ENCODE measurements at places on chromosomes 11 and 22. TPM values are rescaled to one million over a fixed set of nuclear protein-coding genes. Genes with fewer than 3 reads are reported as not detected.

CDCA5 gene
- polyA plus RNA-seq: 68.3 TPM

TREH gene
- polyA plus RNA-seq: not detected

SELENOM gene
- 96.1 TPM for polyA plus RNA-seq

STIP1 gene
- 307 TPM for polyA plus RNA-seq

SLC22A25 gene
- not detected for polyA plus RNA-seq

LDLRAD3 gene
- 28.5 TPM for polyA plus RNA-seq

DEUP1 gene
- polyA plus RNA-seq: 0.71 TPM

PTGDR2 gene
- polyA plus RNA-seq: 1.3 TPM

RASL10A gene
- 6.5 TPM for polyA plus RNA-seq

SPON1 gene
- polyA plus RNA-seq: 12.3 TPM

CCDC116 gene
- polyA plus RNA-seq: 0.24 TPM

MAJIN gene
- polyA plus RNA-seq: not detected
